ENCODE measurements at places on chromosomes 11 and 22.

DNA sequence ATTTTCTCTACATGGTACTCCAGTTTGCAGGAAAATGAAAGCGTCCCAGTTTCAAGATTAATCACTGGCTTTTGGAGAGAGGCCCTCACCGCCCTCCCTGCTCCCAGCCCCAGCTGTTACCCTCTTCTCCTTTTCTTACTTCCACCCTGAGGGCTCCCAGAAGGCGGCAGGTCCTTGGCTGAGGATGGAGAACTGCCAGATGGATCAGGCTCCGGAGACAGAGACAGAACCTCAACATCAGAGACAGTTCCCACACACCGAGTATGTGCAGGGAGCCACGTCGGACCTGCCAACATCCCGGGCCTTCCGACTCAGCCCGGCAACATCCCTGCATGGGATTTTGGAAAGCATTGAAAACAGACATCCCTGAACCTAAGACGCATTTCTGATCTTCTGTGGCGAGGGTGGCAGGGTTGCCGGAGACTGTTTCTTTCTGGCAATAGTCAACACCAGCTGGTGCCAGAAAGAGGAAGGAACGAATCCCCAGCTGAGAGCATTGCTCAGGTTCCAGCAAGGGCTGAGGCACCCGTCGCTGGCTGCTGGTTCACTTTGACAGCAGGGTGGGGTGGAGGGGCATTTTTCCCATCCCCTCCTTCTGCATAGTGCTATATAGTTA lies 467.1 kb downstream of the MIAT start:
- no peak for DNase-seq

- no peak for DNase-seq
These were observed 121.3 kb downstream of the APOL5 start for GRCh38 chr22:35838855-35839576.

- DNase-seq = peak; percentile 59
These were observed 137.1 kb downstream of the CTTN start for GRCh38 chr11:70535191-70535971.

GRCh38 chr11:43992183-43992582 lies 49.7 kb downstream of the C11orf96 start:
- DNase-seq = no peak

GRCh38 chr11:35932681-35933319 lies 11.1 kb upstream of the LDLRAD3 start:
- DNase-seq = no peak

DNA sequence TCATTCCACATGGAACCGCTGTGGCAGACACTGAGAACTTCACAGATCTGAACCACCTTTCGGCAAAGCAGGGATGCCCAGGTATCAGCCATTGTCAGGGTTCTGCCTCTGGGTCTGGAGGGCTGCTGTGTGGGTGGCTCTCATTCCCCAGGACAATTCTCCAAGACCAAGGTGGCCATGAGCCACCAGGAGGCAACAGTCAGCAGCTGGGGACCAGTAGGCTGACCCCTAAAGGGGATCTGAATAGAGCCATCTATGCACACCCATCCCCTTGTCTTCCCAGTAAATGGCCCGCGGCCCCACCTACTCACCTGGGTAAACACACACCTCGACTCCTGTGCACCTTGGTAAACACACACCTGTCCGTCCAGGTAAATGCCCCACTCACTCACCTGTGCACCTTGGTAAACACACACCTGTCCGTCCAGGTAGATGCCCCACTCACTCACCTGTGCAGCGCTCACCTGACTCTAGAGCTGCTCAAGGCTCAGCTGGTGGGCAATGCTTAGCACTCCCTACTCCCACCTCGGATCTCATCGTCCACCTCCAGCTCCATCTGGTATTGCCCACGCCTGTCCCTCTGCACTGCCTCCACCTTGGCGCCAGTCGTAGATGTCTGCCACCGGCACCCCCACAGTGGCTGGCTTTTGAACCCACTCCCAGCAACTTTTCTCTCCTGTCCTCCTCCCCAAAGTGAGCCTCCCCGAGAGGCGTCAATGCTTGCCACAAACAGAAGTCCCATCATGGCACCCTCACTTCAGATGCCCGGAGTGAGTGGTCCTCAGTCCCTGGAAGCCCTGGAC lies 10.2 kb downstream of the SLC25A1 start:
- no peak for DNase-seq

DNA sequence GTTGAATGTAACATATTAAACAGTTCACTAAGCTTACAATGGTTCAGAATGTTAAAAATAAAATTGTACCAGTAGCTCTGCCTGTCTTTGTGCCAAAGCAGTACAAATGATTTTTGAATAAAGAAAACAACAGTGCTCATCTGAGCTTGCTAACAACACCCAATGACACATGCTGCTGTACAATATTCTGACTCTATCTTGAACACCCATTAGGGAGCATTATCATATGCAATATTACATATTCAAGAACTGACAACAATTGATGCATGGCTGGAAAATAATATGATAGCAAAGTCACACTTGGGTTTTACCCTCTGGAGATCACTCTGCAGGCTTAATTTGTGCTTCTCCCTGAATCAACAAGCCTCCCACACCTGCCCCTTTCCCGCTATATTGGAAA lies 953.7 kb downstream of the OPCML start:
- no peak for DNase-seq

DNA sequence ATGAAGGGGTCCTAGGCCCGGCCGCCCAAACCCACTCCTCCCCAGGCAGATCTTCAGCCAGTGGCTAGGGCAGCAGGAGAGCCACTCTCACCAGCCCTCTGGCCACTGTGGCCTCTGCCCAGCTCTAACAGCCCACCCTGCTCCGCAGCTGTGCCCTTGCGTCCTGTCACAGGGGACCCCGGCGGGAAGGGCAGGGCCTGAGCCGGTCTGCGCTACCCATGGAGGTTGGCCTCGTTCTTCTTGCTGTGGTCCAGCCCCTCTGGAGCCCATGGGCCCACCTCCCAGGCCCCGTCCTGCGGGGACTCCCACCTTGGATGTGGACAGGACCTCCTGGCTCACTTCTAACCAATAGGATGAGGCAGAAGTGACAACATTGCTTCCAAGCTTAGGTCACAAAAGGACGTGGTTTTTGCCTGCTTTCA lies 38.3 kb upstream of the TH start:
- DNase-seq = peak; percentile 41

DNA sequence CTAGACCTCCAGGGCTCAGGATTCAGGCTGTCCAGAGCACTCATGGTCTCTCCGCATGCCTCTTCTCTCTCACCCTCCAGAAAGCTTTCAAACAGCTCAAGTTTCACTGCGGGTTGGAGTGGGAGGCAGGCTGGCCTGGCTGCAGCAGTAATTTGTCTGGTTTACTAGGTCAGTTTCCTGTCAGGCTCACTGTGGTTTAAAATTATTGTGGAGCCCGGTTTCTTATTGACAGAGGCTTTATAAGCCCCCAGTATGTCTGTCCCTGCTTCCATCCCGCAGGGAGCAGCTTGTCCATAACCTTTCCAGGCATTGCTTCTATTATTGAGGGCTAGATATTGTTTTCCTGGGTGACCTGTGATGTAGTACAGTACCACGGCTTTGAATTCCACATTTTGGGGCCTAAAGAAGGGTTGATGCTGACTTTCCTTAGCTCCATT lies 235.3 kb upstream of the SORL1-AS1 start:
- DNase-seq = no peak

GRCh38 chr22:47209040-47209514 lies 446.6 kb downstream of the TBC1D22A start:
- no peak for DNase-seq

DNA sequence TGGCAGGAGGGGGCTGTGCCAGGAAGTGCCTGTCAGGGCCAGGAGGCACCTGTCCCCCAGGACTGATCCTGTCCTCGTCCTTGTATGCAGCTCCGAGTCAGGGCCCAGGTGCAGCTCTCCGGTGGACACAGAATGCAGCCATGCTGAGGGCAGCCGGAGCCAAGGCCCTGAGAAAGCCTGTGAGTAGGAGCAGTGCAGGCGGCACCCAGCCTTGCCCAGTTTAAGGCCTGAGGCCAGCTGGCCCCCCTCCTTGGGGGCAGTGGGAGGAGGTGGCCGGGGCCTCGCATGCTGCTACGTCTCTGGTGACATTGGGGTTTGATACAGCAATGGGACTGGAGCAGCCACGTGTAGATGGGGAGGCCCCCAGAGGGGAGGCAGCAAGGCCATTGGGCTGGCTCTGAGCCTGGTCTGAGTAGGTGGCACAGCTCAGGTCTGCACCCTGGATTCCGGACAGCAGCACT lies 34.9 kb downstream of the SBF1 start:
- no peak for DNase-seq

DNA sequence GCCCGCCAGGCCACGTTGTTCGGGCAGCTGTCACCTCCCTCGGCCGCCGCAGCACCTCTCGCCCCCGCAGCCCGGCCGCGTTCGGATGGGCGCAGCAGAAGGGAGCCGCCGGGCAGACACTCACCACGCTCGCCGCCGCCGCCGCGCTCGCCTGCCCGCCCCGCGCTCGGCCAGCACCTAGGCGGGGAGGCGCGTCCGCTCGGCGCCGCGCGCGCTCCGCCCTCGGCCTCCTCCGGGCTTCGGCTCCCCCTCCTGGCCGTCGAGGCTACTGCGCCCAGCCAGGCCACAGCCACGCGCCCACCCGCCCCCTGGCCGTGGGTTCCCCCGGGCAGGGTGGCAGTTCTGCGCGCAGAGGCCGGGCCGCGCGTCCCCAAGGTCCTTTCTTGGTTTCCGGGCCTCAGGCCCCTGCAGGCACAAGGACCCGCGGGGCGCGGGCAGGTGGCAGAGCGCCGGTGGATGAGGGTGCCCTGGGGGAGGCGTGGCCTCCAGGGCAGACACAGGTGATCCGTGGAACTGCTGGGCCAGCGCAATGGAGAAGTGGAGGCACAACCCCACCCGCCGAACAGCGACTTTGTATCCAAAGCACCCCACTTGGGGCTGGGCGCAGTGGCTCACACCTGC lies at the start of gene SLC25A22:
TSS of gene SLC25A22 (minus strand) at position 189 of the 621 bp plus-strand sequence. CDS start 3,275 bp downstream, outside the sequence.
- DNase-seq = peak; percentile 92

GRCh38 chr11:32435942-32436750 lies 807 bp upstream of the WT1 start:
- no peak for DNase-seq

DNA sequence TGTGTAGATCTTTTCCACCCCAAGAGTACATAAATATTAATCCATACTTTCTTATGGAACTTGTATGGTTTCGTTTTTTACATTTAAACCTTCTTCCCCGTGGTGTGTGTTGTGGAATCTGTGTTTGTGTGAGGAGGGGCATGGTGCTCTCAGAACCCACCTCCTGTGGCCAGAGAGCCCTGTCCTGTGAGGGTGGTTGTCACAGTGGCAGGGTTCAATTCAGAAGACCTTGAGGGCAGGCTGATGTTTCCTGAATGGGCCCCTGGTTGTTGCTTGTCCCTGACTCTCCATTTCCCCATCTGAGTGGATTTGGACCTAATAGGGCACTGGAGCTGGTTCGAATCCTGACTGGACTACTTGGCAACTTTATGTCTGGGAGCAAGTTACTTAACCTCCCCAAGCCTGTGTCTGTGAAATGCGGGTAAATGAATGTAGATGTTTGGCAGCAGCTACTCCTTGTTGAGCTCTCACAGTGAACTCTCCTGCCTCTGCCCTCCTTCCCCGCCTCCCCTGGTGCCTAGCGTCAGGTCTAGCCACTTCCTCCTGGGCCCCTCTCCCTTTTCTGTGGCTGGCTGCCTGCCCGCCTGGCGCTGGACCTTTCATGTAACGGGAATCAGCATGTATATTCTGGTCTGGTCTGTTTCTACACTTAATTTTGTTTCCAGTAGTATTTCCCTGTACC lies 7.3 kb downstream of the NEAT1 start:
- DNase-seq = peak; percentile 87

DNA sequence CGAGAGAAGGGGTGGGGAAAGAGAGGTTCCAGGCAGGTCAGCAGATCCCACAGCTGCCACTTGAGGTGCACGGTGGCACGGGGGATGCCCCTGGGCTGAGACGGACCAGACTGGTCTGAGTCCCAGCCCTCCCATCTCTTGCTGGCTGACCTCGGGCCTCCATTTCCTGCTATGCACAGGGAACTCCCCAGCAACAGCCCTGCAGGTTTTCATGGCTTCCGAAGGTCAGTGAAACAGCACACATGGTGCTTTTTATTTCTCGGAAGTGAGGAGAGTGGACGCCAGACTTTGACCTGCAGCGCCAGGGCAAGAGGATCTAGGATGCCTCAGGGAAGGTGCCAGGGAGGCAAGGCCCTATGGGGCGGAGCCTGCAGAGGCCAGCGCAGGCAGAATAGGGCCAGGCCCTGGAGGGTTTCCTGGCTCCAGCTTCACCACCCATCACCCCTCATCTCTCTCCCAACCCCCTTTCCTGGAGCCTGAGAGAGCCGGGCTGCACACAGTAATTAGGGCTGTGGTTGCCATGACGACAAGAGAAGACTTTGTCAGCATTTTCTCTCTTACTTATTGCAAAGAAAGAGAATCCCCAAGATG lies 29.5 kb downstream of the SLC22A12 start:
- DNase-seq = no peak

- DNase-seq = no peak
These were observed 62.6 kb upstream of the RASD2 start for GRCh38 chr22:35477911-35478582.

DNA sequence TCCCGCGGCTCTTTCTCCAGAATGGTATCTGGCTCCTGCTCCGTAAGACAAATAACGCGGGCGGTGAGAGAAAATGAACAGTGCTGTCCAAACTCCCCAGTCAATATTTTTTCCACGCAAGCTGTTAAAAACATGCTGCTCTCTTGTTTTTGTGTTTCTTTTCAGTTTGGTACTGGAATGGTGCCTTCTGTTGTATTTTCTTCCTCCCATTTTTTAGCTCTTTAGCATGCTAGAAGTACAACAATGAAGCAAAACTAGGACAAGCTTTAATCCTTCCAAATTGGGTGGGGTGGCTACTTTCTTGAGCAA lies 599 bp upstream of the PPP2R1B start:
- no peak for DNase-seq

DNA sequence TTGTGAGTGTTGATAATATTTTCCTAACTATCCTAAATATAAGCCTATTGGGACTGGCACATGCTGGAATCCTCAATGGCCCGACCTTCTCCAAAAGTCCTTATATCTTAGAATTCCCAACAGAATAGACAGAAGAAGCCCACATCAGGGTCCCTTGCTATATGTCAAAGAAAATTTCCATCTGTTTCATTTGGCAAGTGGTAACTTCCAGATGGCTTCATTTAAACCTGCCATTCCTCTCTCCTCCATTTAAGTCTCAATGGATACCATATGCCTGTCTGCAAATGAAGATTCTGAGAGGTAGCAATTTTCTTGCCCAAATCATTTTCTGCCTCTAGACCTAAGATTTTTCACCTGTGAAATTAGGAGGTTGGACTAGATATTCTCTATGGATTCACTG lies 73.1 kb upstream of the KCNA4 start:
- no peak for DNase-seq

- no peak for DNase-seq
These were observed 135.6 kb downstream of the NAV2 start for GRCh38 chr11:19848219-19848618.

GRCh38 chr11:82261367-82261766 lies 472.3 kb downstream of the FAM181B start:
- no peak for DNase-seq

GRCh38 chr22:37676736-37677492 lies 1.5 kb downstream of the LGALS1 start:
- peak; percentile 89 for DNase-seq

DNA sequence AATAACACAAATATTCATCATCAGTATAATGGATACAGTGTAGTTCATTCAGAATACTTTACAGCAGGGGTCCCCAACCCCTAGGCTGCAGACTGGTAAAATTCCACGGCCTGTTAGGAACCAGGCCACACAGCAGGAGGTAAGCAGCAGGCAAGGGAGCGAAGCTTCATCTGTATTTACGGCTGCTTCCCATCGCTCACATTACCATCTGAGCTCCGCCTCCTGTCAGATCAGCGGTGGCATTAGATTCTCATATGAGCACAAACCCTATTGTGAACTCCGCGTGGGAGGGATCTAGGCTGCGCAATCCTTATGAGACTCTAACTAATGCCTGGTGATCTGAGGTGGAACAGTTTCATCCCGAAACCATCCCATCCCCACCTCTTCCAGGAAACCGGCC lies 125.1 kb downstream of the SERGEF start:
- no peak for DNase-seq
